ENCODE measurements at places on chromosomes 1 and 21. TPM values are rescaled to one million over a fixed set of nuclear protein-coding genes. Genes with fewer than 3 reads are reported as not detected.

FOXE3 gene
- total RNA-seq = not detected

KIF1B gene
- 16.8 TPM for total RNA-seq

PEAR1 gene
- 0.36 TPM for total RNA-seq

AK5 gene
- 25.5 TPM for total RNA-seq

ELF3 gene
- total RNA-seq = 1.1 TPM

PLA2G2C gene
- not detected for total RNA-seq

GRCh38 chr21:14918527-14918926 is 146.3 kb downstream of the NRIP1 start:
- DNase-seq = no peak

DNA sequence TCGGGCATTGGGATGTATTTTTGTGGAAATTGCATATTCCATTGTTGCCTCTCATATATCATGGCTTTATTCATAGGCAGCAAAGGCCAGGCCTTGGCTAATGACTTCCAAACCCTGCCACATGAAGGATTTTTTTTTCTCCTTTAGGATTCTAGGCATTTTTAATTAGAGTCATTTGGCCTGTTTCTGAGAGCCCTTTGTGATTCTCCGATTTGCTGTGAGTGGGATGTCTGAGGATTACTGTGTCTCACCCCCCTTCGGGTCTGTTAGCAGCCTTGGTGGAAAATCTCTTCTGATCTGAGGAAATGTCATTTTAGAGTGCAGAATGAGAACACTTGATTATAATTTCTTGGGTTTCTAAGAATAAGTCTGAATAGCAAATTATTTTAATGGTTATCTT is 253.5 kb downstream of the NTNG1 start:
- DNase-seq = no peak

DNA sequence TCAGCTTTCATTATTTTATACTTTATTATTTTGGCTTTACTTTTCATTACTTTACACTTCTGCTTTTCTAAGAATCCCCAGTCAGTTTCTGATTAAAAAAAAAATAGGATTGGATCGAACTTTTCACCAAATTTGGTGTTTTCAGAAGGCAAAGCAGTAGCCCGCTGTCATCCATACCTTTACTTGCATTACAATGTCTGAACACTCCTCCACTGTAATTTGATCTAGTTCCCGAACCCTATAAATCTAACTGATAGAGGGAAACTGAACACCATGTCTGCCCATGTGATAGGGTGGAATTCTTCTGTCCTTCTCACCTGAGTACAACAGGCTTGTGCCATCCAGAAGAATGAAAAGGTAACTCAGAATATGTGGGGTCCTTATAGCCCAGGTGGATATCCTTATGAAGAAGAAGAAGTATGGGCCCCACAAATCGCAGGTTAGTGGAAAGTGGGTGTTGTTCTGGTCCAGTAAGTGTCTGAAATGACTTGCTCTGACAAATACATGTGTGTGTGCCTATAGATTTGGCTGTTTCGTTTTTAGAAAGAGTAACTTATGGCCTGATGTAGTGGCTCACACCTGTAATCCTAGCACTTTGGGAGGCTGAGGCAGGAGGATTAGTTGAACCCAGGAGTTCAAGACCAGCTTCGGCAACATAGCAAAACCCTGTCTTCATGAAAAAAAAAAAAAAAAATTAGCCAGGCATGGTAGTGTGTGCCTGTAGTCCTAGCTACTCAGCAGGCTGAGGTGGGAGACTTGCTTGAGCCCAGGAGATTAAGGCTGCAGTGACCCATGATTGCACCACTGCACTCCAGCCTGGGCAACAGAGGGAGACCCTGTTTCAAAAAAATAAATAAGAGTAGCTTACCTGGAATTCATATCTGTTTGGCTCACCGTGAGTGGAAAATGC is 26.6 kb upstream of the CDC14A start:
- no peak for DNase-seq

- DNase-seq = no peak
Measured at GRCh38 chr1:42282024-42282579, 52.9 kb downstream of the FOXJ3 start.

- no peak for DNase-seq
Measured at GRCh38 chr1:87451229-87451920, 122.7 kb downstream of the LMO4 start.

- no peak for DNase-seq
Measured at GRCh38 chr1:36766481-36766880, 267.8 kb downstream of the GRIK3 start.

- peak; percentile 70 for DNase-seq
Measured at GRCh38 chr1:156421062-156421938, 52.3 kb downstream of the RHBG start.
